ENCODE measurements at places on chromosomes 16 and 17.

- peak; percentile 58 for DNase-seq
These were observed 3.4 kb downstream of the ZNF688 start for GRCh38 chr16:30567991-30568638.

- no peak for DNase-seq
These were observed 11.2 kb downstream of the SLC47A2 start for GRCh38 chr17:19705201-19705600.

GRCh38 chr16:24853830-24854229 is 8.1 kb downstream of the SLC5A11 start:
- DNase-seq = peak; percentile 16

GRCh38 chr16:57890752-57891111 is 80.2 kb downstream of the CNGB1 start:
- DNase-seq = no peak

DNA sequence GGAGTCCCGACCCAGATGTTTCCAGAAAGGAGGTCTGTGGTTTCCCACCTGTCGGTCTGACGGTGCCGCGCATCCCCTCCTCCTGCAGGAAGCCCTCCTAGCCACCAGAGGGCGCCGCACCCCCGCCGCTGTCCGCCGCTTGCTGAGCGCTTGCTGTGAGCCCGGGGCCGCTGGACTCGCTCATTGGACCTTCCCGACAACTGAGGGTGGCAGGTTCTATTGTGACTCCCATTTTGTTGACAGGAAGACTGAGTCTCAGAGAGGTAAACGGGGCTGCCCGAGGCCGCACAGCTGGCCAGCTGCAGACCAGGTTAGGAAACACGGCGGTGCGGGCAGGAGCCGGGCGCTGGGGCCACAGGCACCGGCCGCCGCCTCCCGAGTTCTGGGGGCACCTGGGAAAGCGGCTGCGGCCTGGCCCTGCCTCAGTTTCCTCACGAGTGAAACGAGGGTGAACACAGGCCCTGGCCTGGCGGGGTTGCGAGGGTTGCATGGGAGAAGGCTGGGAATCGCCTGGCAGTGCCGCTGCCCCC is 191.1 kb upstream of the CIBAR2 start:
- peak; percentile 24 for DNase-seq

DNA sequence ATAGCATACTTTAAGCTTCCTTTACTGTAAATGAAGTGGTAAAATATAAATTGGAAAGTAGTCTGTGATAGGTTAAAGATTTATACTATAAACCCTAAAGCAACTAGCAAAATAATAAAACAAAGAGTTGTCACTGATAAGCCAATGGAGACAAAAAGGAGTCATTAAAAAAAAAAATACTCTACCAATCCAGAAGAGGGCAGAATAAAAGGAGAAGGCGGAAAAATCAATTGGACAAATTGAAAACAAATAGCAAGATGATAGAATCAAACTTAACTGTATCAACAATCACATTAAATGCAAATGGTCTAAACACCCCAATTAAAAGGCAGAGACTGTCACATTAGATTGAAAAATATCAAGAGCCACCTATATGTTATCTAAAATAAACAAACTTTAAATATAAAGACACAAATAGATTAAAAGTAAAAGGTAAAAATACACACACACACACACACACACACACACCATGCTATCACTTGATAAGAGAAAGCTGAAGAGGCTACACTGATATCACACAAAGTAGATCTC is 71.8 kb downstream of the CACNG1 start:
- no peak for DNase-seq

DNA sequence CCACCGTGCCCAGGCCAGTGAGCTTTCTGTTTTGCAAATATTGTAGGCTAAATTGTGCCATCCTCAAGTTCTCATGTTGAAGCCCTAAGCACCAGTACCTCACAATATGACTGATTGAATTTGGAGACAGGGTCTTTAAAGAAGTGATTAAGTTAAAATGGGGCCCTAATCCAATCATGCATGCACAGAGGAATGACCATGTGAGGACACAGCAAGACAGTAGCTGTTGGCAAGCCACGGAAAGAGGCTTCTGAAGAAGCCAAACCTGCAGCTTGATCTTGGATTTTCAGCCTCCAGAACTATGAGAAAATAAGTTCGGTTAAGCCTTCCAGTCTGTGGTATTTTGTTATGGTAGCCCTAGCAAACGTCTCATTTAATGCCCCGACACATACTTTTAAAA is 24.9 kb downstream of the TOM1L2 start:
- no peak for DNase-seq

DNA sequence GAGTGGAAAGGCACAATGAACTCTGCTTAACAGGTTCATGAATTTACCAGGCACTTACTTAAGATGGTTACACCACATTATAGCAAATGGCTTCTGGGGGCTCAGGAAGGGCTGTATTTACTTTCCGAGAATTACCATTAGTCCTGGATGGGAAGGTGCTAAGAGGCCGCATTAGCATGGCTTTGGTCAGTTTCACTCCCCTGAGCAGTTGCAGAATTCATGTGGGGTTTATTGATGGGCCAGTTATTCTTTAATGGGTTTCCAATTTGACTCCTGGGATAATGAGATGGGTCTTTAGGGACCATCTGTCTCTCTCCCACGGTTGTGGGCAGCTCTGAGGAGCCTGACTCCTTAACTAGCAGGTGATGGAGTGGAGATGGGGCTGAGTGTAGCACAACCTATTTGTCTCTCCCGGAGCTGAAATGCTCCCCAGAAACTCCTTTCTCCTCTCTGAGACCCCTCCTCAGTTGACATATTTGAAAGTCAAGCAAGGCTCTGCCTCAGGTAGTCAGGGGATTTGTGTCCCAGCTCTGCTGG is 652.5 kb downstream of the HS3ST4 start:
- DNase-seq = no peak
